T-helper 17 cell (primary cell): ENCODE measurements at places on chromosomes 7 and 10.
A peak's percentile ranks its signal among the peaks of the same experiment; 100 is the strongest.

DNA sequence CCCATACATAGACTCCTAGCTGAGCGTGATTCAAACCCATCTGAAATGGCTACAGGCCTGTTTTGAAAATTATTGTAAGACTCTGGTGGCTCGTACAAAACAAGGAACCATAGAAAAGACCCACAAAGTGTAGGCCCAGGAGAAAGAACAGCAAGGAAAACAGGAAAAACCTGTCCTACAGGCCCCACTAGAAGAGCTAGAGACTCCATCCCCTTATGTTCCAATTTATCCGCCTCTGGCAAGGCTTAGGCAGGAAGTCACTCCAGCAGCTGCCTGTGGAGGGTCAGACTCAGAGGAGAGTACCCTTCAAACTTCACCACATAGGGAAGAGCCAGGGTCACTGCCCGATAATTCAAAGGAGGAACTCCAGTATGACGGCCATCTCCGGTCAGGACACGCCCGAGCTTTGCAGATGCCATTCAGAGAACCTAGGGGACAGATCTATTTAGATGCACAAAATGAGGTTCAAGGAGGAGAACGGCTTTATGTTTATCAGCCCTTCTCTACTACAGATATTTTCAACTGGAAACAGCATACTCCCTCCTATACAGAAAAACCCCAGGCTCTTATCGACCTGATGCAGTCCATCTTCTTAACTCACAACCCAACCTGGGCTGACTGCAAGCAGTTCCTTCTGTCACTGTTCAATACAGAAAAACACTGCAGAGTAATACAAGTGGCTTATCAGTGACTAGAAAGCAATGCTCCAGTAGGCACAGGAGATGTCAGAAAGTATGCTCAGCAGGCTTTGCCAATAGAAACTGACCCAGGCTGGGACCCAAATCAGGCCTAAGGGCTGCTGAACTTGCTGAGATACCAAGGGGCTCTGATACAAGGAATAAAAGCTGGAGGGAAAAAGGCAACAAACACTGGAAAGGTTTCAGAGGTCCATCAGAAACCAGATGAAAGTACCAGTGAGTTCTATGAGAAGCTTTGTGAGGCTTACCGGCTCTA is 8.6 kb upstream of the ZNF33B start:
- DNase-seq = no peak

GRCh38 chr10:16944986-16945385 is 127.8 kb upstream of the RSU1 start:
- DNase-seq = no peak

GRCh38 chr10:35959252-35959651 is 317.2 kb upstream of the FZD8 start:
- DNase-seq = no peak

DNA sequence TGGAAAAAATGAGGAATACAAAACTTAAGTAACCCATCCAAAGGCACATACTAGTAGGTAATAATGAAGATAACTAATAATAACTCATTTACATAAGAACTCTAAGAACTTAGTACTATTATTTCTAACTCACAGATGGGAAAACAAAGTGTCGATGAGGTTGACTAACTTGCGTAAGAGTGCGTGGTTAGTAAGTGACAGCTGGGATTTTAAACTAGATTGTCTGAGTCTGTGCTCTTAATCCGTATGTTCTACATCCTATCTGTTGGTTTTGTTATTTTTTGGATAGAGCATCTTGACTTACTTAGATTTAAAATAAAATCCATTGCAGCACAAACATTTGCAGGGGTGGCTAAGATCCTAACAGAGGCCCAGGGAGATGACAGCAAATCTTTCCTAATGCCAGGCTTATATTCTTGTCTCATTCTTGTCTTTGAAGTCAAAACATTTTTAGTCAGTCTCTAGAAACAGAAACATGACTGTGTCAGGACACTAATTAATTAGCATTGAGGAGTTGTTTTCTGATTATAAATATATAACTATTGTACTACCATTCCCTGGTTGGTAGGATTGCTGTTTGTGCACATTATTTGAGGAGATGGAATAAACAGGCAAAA is 11.7 kb downstream of the RPA3 start:
- DNase-seq = no peak

GRCh38 chr7:2417981-2418481 is 14.6 kb downstream of the CHST12 start:
- DNase-seq = no peak

DNA sequence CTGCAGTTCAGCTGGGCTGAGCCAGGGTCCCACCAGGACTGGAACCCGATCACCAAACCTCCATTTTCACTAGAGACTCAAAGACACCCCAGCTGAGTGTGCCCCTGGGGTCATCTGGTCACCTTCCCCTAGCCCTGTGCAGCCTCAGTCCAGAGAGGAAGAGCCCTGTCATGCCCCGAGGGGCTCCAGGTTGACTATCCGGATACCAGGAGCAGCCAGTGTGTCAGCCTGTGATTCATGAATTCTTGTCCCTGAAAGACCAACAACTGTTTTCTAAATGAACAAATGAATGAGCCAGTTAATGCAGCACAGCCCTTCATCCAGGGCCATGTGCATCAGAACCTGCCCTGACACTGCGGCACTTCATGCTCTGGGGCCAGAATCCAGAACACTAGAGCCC is 201.9 kb upstream of the TCERG1L start:
- no peak for DNase-seq

- DNase-seq = no peak
Observed at GRCh38 chr7:100706672-100707311, 871 bp downstream of the POP7 start.

DNA sequence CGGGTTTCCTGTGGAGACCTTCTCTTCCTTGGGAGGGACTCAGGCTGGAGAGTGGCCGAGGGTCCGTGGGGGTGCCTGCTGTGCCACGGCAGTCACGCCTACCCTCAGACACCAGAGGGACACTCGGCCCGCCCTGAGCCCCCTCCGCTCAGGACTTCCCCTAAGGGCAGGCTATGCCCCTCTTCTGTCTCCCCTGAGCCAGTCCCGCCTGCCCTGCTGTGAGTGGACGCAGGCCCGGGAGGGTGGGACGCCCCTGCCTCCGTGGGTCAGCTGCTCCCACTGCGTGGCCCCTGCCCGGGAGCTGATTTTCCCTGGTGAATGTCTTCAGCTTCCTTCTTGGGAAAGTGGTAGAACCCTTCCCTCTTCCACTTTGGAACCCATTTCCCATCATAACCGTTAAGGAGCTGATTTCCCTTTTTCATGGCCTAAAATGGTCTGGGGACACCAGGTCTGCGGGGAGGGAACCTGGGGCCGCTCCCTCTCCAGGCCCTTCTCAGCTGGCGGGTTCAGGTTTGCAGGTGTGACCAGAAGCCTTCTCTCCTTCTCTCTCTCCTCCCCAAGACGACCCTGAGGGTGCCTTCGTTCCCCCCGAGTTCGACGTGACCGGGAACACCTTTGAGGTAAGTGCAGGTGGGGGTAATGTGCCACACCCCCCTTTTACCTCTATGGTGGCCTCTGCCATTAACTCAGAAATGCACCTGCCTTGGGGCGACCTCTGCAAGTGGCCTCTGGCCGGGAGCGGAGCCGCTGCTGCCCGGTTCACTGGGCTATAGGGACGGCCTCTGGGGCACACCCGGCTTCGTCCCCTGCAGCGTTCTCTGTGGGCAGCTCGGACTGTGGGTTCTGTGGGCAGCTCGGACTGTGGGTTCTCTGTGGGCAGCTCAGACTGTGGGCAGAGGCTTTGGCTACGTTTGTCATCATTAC is 7.9 kb downstream of the KNDC1 start:
- DNase-seq = no peak

DNA sequence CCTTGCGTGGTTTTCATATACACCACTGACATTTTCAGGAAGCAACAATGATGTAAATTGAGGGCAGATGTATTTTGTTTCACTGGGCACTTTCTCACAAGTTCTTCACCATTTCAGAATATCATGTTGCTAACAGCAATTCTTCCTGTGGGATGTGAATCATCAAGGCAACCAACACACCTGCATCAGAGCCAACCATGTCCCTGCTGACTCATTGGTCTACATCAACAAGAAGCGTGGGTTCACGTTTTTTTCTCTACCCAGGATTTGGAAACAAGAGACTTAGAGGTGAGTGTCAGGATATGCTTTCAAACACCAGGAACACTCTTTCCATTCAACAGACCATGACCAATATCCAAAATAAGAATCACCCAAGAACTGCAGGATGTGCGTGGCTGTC is 203.9 kb downstream of the TEX36 start:
- no peak for DNase-seq

DNA sequence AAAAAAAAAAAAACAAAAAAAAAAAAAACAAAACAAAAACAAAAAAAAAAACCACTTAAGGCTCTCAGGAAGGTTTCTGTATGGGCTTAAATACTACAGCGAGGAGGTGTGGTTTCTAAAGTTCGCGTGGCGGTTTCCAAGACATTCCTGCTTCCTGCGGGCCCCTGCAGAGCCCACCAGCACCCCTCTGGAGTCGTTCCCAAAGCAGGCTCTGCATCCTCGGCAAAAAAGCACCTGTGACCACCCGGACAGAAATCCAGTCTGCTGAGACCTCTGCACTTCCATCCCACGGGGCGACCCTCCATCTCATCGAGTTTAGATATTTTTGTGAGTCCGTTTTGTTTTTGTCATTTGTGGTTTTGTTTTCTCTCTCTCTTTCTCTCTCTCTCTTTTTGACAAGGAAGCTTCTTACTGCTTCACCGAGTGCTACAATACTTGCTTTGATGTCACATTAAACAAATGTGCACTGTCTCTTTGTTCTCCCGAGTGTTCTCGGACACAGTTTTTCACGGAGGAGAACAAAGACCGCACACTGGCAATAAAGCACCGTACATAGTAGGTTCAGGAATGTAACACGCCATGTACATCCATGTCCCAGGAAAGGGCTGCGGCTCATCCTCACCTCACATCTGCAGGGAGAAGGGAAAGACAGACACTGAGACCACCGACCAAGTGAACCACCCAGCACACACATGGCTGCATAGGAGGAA is 21.5 kb downstream of the PDGFA start:
- DNase-seq = no peak

GRCh38 chr10:5361966-5362365 is 2.8 kb upstream of the UCN3 start:
- DNase-seq = no peak

- no peak for DNase-seq
Observed at GRCh38 chr7:136687693-136688322, 180.6 kb upstream of the CHRM2 start.

DNA sequence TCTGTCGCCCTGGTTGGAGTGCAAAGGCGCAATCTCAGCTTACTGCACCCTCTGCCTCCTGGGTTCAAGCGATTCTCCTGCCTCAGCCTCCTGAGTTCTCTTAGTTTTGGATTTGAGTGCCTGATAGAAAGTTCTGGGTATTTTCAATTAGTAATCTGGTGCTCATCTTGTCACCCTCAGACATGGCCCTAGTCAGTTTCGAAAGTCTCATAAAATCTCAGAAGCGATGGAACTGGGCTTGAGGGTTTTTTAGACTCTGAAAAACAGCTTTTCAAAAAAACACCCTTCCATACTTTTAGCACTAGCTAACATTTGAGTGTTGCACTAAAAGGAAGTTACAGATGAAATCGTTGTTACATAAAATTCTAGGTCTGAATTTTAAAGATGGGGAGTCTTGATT is 9.4 kb upstream of the PIP4K2A start:
- no peak for DNase-seq

- no peak for DNase-seq
Observed at GRCh38 chr7:21352540-21353387, 75.1 kb upstream of the SP4 start.

DNA sequence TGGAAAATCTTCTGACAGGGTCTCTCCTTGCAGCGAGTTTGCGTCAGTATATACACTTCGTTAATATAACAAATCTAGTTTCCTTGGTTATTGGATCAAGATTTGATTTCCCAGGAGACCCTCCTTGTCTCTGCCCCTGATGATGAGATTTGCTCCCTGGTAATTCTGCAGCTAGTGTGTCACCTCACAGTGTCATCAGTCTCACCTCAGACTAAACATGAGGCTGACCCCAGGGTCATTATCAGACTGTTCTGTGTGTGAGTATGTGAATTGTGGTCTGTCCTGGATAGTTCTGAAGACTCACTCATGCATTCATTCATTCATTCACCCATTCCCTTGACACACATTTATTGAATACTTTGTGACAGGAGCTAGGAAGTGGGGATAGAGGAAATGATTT is 138.4 kb upstream of the CTTNBP2 start:
- DNase-seq = no peak

- DNase-seq = no peak
Observed at GRCh38 chr10:88026031-88026430, 162.6 kb downstream of the PTEN start.

DNA sequence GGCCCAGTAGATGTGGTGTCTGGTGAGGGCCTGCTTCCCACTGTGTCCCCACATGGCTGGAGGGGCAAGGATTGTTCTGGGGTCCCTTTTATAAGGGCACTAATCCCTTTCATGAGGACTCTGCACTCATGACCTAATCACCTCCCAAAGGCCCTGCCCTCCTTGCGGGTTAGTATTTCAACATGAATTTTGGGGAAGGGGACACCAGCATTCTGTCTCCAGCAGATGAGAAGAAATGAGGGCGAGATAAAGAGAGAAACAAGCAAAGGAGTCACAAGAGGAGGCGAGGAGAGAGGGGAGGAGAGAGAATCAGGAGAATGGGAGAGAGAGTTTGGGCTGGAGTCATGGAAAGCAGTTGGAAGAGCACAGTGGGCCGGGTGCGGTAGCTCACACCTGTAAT is 83.7 kb downstream of the C10orf105 start:
- no peak for DNase-seq

- peak; percentile 84 for DNase-seq
Observed at GRCh38 chr7:102425639-102426267, 7.6 kb upstream of the ORAI2 start.

DNA sequence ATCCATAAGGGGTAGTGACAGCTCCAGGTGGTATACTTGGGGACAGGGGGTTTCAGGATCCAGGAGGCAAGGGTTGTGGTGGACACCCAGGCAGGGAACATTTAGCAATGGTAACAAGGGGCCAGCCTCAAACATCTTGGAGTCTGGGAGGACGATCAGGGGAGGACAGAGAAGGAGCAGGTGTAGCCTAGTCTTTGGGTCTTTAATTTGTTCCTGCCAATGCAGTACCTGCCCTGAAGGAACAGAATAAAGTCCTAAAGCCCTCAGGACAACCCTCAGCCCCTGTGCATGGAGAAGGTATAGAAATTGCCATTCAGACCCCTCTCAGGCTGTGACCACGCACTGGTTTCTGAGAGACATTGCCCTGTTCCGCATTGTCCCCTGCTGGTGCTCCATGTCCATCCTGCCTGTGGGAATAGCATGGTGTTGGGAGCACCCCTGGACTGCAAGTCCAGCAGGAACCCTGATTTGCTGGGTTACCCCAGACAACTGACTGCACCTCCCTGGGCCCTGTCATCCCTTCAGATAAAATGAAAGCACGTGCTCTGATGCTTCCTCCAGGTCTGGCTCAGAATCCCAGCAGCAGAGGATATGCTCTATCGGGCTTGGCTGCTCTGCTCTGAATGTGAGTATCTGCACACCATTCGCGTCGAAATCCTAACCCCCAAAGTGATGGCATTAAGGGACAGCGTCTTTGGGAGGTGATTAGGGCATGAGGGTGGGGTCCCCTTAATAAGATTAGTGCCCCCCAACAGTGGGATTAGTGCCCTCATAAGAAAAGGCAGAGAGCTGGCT is 24.2 kb downstream of the DDC start:
- no peak for DNase-seq
